ENCODE measurements at places on chromosomes 12 and 14.

DNA sequence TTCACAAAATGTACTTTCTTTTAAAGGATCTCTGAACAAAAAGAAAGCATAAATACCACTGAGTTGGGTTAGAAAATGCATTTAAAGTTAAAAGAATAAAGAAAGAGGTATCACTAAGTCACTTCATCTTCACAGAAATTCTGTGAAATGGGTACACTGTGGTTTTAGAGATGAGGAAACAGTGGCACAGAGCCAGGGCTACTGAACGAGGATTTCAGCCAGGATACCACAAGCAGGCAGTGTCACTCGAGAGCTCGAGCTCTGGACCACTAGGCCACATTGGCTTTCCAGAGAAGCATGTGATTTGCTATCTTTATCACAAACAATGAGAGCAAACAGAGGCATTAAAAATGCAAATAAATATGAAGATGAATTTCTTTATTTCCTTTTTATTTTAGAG is 51.0 kb downstream of the WDHD1 start:
- no peak for DNase-seq

DNA sequence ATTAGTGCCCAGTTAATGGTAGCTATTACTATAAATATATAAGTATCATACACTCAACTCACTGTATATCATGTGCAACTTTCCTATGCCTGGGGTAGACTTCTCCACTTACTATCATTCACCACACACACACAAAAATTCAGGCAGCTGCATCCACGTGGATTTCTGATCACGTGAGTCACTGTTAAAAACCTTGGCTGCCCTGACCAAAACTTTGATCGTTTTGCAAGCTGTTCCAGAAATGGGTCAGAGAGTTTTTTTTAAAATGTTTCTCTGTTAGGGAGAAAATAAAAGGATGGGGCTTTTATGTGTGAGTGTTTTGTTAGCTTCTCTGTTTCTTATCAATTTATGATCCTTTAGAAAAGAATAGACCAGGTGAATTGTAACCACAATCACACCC is 198.2 kb upstream of the CNOT2 start:
- DNase-seq = peak; percentile 22

- no peak for DNase-seq
Measured at GRCh38 chr14:90569606-90570387, 173.0 kb downstream of the CALM1 start.

GRCh38 chr12:57836442-57837375 is 9.8 kb downstream of the CTDSP2 start:
- peak; percentile 93 for DNase-seq

GRCh38 chr14:55265197-55265596 is 6.0 kb upstream of the FBXO34 start:
- DNase-seq = no peak

GRCh38 chr12:77238335-77238734 is 173.0 kb upstream of the E2F7 start:
- DNase-seq = no peak

All from right hindlimb (tissue), 1 donor.